ENCODE measurements at places on chromosomes 1 and 21.

DNA sequence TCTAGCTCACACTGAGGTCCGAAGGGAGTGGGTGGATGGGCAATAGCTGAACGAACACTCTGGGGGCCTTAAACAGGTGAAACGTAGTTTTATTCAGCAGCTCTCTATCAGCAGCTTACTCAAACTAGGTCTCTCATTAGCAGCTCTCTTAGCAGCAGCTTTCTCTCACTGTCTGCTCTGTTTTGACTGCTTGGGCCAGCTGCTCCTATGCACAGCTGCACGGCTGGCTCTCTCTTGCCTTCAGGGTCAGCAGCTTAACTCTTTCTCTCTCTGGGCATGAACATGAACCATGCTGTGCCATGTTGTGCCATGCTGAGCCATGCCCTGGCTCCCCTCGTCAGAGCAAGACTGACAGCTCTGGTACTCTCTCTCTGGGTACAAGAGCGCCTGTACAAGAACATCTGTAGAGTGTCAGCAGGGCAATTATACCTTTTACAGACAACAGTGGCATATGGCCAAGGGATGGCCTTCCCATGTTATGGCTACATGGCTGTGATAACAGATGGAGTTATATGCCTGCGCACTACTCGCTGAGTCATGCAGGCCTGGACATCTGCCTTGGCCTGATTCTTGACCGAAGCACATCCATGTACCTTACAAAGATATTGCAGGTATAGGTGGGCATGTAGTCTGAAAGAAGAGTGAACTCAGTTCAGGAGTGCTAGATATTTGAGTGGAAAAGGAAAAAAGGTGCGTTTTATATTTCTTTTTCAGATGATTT is 152.4 kb downstream of the LEPR start:
- no peak overlapping the region for H3K27ac ChIP-seq
- no peak for DNase-seq
- H3K27me3 ChIP-seq: no peaks in the 10 kb centered on the region
- H3K4me3 ChIP-seq: no peak overlapping the region
- no peaks in the 10 kb centered on the region for H3K4me1 ChIP-seq

DNA sequence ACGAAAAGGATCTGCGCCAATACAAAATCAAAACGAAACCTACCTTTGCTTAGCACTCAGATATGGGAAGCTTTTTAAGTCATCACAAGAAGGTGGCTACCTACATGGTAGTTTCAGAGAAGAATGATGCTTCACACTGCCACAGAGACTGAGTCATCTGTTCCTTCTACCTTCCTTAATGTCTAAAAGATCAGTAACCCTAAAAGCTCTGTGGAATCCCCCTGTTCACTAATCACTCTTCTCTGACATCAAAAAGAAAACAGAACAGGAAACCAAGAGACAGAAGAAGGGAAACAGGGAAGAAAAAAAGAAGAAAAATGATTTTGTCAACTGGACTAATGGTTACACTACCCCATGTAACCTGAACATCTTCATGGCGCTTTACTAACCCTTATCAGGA is 177.2 kb downstream of the SMYD3 start:
- H3K36me3 ChIP-seq: peaks cover 73% of the 10 kb centered on the region
- peak overlapping the region; percentile 82 for H3K27ac ChIP-seq
- H3K4me1 ChIP-seq: peaks cover 57% of the 10 kb centered on the region

- H3K27ac ChIP-seq: no peak overlapping the region
- H3K36me3 ChIP-seq: peaks cover 6% of the 10 kb centered on the region
- DNase-seq: no peak
- no peaks in the 10 kb centered on the region for H3K27me3 ChIP-seq
- no peak overlapping the region for H3K4me3 ChIP-seq
Measured at GRCh38 chr1:212119397-212119837, 83.9 kb downstream of the DTL start.

- no peak overlapping the region for H3K27ac ChIP-seq
- H3K36me3 ChIP-seq: no peaks in the 10 kb centered on the region
- H3K4me3 ChIP-seq: no peak overlapping the region
- peaks cover 3% of the 10 kb centered on the region for H3K27me3 ChIP-seq
- DNase-seq: no peak
- H3K4me1 ChIP-seq: peaks cover 29% of the 10 kb centered on the region
Measured at GRCh38 chr1:153794624-153795329, 19.6 kb downstream of the SLC27A3 start.

- H3K36me3 ChIP-seq: no peaks in the 10 kb centered on the region
- no peak for DNase-seq
- peaks cover 15% of the 10 kb centered on the region for H3K27me3 ChIP-seq
- H3K27ac ChIP-seq: no peak overlapping the region
- H3K4me1 ChIP-seq: no peaks in the 10 kb centered on the region
Measured at GRCh38 chr1:66539491-66539890, 5.5 kb downstream of the SGIP1 start.

Data from activated T-cell treated with anti-CD3 and anti-CD28 coated beads, Interleukin-2, amount 50 U/mL, for 24 hours (primary cell).